ENCODE measurements at places on chromosomes 7 and 10.

DNA sequence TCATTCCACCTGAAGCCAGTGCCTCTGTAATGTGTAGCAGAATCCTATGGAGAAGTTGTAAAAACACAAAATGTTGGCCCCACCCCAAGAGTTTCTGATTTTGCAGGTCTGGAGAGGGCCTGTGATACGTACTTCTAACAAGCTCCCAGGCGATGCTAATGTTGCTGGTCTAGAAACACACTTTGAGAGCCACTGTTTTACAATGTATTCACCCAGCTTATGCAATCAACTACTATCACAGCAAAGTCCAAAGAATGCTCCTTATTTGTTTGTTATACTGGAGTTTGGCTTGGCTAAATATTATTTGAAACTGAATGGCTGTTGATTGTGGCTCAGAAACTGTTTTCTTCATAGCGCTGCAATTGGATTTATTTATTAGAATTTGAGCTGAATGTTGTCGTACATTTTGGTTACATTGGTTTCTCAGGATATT, 44.3 kb downstream of the DNAJB9 start:
- DNase-seq = no peak

GRCh38 chr10:73899423-73899822, 11.5 kb upstream of the PLAU start:
- no peak for DNase-seq

- no peak for DNase-seq
Measured at GRCh38 chr10:101615525-101616116, 27.5 kb downstream of the DPCD start.

DNA sequence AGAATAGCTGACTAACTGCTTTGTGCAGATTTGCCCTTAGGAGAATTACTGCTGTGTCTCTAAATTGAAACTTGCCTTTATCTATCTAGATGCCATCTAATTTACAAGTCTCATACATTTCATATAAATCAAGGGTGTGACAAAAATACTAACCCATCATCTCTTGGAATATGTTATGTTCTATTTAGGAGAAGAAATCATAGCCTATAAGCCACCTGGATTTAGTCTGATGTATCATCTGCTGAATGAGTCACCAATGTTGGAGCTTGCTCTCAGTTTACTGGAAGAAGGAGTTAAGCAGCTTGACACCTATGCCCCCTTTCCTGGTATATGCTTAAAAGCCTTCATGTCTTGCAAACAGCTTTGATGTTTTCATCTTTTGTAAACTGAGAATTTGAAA, 43.5 kb downstream of the NUP205 start:
- no peak for DNase-seq

DNA sequence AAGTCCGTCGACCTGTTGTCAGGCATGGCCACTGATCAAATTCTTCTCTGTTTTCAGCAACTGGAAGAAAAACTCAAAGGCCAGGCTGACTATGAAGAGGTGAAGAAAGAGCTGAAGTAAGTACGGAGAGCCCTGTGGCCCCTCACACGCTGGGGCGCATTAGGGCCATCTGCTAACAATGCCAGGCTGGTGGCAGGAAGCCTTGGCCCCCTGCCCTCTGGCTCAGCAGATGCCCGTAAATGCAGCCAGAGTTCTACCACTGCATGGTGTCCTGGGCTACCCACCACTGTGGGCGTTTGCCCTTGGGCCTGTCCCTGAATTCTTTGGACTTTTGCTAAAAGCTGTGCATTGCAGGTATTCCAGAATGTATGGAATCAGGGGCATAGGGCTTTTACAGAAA, 96.9 kb upstream of the SH2B2 start:
- DNase-seq = no peak

GRCh38 chr7:116525913-116526861, 1.4 kb downstream of the CAV1 start:
- peak; percentile 87 for DNase-seq

- DNase-seq = no peak
Measured at GRCh38 chr7:80047856-80048459, 86.7 kb upstream of the GNAI1 start.

DNA sequence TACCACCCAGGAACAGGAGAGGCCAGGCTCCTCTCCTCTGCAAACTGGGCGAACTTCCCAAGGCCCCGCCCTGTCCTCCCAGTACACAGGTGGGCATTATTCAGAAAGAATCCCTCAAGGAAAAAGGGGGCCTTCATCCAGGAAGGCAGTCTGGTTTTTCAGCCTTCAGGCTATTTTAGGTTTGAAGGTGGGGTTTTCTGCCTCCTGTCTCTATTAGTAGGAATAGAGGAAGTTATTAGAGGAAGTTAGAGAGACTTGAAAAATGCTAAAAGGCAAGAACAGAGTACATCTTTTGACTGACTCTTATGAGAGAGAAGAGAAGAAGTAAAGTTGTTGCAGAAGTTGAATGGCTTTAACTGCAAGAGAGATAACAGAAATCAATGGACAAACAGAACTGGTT, 250.9 kb upstream of the SORCS1 start:
- DNase-seq = no peak

DNA sequence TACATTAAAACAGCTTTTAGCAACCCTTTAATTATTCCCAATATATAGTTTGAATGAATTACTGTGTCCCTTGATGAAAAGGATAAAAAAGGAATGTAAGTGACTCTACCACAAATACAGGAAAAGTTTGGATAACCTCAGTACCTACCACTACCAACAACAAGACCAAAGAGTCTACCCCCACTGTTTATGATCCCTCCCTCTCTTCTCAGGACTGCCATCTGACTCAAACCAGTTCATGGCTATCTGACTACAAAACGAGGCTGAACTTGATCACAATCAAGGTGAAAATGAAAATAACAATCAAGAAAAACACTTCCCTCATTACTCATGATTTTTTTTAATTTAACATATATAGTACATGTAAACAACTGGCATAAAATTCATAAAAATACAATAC, 108.7 kb downstream of the DPY19L1 start:
- no peak for DNase-seq

DNA sequence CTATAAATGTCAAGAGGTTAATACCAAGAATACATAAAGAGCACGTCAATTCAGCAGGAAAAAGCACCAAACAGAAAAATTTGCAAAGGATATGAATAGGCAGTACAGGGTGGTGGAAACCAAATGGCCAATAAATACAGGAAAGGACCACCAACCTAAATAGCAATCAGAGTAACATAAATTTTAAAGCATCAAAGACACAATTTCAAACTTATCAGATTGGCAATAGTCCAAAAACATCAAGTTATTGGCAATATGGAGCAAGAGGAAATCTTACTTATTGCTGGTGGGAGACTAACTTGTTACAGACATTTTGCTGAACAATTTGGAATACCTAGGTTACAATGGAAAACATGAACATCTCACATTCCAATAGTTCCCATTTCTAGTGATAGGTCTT, 24.1 kb downstream of the SYPL1 start:
- no peak for DNase-seq

- DNase-seq = no peak
Measured at GRCh38 chr10:81136261-81136660, 598.6 kb downstream of the SH2D4B start.

- no peak for DNase-seq
Measured at GRCh38 chr7:107043491-107043890, 1.0 kb upstream of the PRKAR2B start.

GRCh38 chr7:101129603-101130117, 2.8 kb downstream of the SERPINE1 start:
- DNase-seq = no peak

DNA sequence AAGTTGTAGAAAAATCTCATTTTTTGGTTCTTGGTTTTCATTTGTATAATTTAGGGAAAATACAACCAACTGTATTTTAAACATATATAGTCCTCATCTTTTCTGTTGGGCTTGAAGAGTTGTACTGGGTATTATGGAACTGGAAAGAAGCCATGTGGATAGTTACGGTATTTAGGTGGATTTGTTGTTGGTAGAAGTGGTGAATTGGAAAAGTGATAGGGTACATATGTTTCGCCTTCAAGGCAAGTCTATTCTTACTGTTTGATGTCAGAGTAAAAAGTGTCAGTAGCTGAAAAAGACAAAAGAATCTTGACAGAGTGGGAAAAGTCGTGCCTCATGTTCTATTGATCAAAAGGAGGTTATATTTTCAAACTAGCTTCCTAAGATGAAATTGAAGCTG, 64.6 kb downstream of the GBF1 start:
- DNase-seq = no peak

DNA sequence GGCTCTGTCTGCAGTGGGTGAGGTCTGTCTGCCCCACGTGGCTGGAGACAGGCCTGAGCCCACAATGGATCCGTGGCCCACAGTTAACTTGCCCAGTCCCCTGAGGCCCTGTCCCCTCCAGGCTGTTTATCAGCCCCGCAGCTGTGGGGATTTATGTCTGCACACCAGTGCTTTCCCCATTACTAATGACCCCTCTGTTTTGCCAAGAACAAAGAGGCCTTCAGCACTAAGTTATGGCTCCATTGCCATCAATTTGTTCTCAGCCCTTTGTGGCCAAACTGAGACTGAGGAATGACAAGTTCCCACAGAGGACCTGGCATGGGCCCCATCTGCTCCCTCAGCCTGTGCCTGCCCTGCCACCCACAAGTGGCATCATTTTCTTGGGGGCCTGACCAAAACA, 138.2 kb downstream of the C10orf105 start:
- DNase-seq = no peak

- no peak for DNase-seq
Measured at GRCh38 chr7:12965767-12966166, 278.3 kb downstream of the ARL4A start.

- no peak for DNase-seq
Measured at GRCh38 chr10:21191512-21191911, 294.4 kb upstream of the NEBL start.

DNA sequence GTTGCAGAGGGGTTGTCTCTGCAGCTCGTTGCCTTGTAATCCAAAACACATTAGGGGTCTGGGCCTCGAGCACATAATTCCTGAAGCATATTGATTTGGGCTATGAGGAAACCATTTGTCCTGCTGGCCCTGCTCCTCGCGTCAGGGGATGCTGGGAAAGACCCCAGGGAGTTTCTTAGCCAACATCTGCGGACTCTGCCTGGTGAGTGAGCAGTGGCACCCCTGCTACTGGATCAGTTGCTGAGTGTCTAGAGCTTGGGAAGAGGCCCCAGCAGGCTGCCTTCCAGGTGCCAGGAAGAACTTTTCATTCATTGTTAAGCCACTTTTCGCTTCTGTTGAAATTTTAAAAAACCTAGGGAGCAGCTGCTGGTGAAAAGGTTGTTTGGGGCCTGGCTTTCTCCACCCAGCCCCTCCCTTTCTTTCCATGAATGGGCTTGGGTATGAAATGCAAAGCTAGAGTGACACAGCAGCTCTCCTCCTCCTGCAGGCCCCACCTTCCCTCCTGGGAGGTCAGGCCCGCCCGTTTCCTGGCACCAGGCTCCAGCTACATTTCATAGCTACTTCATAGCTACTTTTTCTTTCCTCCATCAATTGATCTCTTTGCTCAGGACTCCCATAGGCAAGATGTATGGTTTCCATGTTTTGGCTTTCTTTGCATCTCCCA, 26.8 kb downstream of the TACR2 start:
- DNase-seq = peak; percentile 88

DNA sequence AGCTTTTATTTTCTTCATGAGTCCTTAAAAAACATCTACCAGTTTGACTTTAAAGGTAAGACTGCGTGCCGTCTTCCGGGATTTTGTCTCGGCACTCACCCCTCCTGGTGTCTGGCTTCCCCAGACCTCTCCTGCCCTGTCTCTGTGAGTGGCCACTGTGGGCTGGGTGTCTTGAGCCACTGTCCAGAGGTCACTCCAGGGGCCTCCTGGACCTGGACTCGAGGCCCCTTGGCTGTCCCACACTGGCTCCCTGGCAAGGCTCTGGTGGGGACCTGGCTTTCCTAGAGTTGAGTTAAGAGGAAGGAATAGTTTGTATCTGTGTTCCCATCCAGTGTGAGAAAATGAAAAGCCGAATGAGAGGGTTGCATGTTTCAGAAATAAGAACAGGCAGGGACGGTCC, 95.5 kb downstream of the NKX6-2 start:
- DNase-seq = no peak

DNA sequence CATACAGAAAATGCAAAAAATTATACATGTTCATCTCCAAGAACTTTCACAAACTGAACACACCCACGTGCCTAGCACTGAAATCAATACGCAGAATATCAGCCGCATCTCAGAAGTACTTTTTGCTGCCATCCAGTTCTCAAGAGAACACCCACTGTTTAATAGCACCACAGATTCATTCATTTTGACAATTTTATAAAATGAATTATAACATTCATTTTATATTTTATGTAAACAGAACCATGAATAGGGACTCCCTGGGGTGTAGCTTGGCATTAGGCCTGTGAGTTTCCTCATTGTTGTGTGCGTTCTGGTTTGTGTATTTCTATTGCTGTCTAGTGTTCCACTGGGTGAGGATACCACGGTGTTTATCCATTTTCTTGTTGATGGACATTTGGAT, 77.3 kb upstream of the PIP4K2A start:
- no peak for DNase-seq

DNA sequence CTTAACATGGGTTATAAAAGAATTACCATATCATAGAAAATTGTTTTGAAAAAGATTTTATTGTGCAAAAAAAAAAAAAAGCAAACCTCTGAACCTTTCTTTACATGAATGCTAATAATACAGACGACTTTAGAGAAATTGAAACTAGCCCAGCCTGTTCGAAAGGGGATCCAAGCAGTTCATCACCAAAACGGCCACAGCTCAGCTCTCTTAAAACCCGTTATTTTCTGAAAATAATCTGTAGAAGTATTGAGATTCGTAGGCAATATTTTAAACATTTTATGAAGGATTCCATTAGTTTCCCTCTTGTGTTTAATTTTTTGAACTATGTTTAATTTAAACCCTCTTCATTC, 9.9 kb upstream of the GSAP start:
- no peak for DNase-seq

GRCh38 chr7:35878351-35878750, 77.5 kb downstream of the SEPTIN7 start:
- no peak for DNase-seq

- no peak for DNase-seq
Measured at GRCh38 chr10:51106311-51106945, 32.1 kb downstream of the PRKG1 start.

DNA sequence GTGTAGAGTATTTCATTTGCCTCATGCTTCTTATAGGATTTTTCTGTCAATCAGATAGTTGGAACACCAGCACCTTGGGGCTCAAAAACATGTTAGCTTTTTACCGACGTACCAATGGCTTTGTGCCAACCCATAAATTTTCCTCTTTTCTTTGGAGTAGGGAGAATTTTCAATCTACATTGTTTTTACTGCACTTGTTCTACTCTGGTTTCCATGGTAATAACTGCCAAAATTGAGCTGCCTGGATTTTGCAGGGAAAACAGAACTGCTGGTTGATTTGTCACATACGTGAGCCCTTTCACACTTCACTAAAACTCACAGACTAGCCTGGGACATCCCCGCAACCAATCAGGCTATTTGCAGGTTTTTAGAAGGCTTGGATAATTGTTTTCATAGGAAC, 189.7 kb downstream of the ARHGAP21 start:
- no peak for DNase-seq

DNA sequence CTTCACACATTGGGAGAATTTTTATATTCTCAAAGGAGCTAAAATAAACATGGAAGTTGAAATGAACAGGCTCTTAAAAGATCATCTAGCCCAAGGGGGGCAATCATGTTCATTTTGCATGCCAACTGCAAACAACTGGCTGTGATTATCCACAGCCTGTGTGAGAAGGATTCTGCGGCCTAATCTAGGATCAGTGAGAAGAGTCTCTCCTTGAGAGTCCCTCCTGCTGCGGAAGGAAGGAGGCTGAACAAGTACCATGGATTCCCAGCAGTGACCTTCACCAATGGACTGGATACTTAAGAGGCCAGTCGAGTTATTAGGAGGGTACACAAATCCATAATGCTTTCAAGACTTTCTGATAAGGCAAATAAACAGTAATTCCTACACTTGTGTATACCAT, 76.7 kb downstream of the IGF2BP3 start:
- DNase-seq = no peak

GRCh38 chr10:93799155-93799708, 41.5 kb downstream of the LGI1 start:
- no peak for DNase-seq

Data from iPS-NIHi11 (cell line).